Muscle of leg (tissue), 16 donors: ENCODE measurements at places on chromosomes 16 and 17. TPM values are rescaled to one million over a fixed set of nuclear protein-coding genes. Genes with fewer than 3 reads are reported as not detected.

VKORC1 gene
- 39.6 TPM for total RNA-seq

JPH3 gene
- total RNA-seq = 0.18 TPM

GRCh38 chr17:28368306-28368831, 1.7 kb downstream of the VTN start:
- peaks cover 3% of the 10 kb centered on the region for H3K27me3 ChIP-seq
- H3K36me3 ChIP-seq = peaks cover 17% of the 10 kb centered on the region
- H3K4me1 ChIP-seq = peaks cover 20% of the 10 kb centered on the region
- H3K27ac ChIP-seq = no peak overlapping the region

ALDH3A1 gene
- total RNA-seq = 0.18 TPM

GRCh38 chr17:76848670-76849069, 19.5 kb upstream of the MGAT5B start:
- peaks cover 10% of the 10 kb centered on the region for H3K27me3 ChIP-seq
- H3K27ac ChIP-seq = no peak overlapping the region
- DNase-seq = no peak
- H3K36me3 ChIP-seq = no peaks in the 10 kb centered on the region
- peaks cover 16% of the 10 kb centered on the region for H3K4me1 ChIP-seq
- no peak overlapping the region for H3K4me3 ChIP-seq
